ENCODE measurements at places on chromosomes 6 and 20.
A peak's percentile ranks its signal among the peaks of the same experiment; 100 is the strongest.

GRCh38 chr6:128415387-128415786, 105.0 kb downstream of the PTPRK start:
- no peak for DNase-seq

DNA sequence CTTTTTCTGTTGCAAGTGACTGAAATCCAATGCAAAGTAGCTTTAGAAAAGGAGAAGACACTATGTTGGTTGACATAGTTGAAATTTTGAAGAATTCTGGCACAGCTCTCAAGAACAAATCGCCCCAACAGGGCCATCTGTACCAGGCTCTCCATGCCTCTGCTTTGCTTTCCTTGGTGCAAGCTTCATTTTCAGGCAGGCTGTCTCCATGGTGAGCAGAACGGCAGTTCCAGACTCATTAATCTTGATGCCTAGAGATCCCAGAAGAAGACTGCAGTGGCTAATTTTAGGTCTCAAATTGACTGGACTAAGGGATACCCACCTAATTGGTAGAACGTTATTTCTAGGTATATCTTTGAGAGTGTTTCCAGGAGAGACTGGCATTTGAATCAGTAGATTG, 950.7 kb upstream of the FLRT3 start:
- DNase-seq, result no peak

DNA sequence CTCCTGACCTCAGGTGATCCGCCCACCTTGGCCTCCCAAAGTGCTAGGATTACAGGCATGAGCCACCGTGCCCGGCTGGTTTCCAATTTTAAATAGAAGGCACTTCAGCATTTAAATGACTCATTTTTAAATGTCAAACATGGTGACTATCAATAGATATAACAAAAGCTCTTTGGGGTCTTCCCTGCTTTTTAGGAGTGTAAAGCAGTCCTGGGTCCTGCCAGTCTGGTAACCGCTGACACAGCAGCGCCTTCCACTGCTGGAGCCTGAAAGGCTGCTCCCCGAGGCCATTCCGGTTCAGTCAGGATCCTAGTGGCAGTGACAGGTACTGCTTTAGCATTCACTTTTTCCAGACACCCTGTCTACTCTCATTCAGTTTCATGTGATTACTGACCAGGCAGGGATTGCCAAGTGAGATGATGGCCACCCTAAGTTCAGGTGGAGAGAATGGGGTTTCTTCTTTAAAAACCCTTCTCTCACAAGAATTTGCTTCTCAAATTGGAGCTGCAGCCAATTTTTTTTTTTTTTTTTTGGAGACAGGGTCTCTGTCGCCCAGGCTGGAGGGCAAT, 5.1 kb downstream of the DIDO1 start:
- no peak for DNase-seq

DNA sequence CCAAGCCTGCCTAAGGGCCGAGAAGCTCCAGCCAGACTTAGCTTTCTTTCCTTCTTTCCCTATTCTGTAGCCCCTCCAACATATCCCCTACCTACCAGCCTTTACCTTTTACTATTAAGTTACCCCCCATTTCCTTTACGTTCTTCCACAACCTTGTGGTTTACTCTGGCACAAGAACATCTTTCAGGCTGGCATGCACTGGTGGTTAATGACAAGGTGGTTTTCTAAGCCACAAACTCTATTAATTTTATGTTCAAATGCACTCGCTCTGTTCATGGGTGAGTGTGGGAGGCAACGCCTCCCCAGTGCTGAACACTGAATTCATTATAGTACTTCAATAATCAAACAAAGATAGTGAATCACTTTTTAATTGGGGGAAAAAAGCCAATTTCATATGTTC, 64.4 kb downstream of the TRERF1 start:
- DNase-seq, result no peak

DNA sequence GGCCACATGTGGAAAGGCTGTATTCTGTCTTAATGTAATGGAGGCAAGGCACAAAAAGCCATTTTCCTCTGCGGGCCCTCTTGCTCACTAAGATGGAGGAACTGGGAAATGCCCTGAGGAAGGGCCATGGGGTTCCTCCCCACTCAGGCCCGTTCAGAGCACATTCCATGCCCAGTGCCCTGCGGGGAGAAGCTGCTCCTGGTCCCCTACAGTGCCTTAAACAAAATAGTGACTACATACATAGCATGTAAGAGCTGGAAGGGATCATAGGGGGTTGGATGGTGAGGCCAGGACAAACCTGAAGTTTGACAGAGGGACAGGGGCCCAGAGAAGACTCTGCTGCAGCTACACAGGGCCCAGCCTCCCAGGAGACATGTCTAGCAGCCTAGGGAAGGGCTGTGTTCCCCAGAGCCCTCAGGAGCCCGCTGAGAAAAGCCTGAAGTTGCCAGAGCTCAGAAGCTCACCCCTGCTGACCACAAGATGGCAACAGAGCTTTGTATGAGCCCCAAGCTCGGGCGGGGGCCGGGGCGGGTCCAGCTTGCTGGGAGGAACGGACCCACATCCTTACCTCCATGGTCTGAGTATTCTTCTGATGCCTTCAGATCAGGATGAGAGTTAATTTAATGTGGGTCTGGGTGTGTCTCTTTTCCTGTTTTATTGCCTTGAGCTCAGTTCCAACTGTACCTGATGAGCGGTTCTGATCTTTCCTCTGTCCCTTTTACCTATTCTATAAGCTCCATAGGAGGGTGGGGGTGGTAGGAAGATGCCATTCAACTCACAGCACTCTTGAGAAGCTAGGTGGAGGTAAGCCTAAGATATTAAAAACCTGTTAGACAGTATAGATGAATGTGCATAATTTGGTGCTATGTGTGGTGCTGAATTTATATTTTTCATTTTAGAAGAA, 242.9 kb downstream of the CDC5L start:
- DNase-seq, result peak; percentile 43

DNA sequence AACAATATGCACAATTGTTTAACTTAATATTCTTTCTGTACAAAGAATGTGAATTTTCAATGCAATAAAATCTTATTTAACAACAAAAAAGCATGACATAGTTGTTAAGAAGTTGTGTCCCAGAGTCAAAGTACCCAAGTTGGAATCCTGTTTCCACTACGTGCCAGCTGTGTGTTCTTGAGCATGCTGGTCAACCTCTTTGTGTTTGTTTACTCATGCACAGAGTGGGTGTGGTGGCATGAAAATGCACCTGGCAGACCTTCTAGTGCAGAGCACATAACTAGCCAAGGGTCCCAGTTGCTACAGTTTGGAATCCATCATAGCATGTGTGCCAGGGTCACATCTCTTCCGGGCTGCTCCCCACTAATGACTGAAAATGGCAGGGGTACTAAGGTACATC, 24.7 kb upstream of the MOCS1 start:
- no peak for DNase-seq

DNA sequence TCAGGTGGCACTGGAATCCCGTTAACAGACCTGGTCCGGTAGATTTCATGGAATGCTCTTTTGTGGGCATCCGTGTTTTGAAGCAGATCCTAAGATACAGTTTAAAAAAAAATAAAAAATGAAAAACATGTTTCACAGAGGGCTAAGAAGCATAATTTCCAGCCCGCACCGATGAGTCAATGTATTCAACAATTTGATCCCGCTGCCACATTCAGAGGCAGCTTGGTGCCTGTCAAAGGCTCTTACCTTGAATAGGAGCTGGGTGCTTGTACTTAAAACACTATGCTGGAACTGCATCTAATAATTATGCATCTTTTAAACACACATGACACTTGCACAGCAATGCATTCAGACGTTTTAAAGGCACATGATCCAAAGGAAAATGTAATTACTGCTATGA, 164.8 kb downstream of the SYNE1 start:
- DNase-seq, result no peak

- no peak for DNase-seq
Measured at GRCh38 chr6:9704989-9705388, 709.9 kb downstream of the TFAP2A start.

- DNase-seq, result no peak
Measured at GRCh38 chr6:31476515-31477139, 21.3 kb upstream of the MICB start.

DNA sequence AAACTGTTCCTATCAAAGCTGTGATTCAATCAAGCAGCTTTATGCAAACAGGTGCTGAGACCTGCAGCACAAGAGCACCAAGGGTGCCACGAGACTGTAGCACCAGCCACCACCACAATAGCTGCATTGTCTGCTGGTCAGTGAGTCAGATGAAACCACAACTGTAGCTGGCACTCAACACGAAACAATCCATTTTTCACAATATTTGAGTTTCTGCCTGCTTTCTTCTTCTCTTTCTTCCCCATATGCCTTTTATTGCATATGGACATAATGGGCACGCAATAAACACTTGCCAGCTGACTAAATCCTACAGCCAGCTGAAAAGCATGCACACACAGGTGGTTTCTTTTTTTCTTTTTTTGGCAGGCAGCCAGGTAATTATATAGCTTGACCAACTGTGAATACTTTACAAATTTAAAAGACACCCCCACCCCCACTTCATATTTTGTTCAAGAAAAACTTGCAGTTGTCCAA, 16.6 kb downstream of the SLC2A12 start:
- no peak for DNase-seq

DNA sequence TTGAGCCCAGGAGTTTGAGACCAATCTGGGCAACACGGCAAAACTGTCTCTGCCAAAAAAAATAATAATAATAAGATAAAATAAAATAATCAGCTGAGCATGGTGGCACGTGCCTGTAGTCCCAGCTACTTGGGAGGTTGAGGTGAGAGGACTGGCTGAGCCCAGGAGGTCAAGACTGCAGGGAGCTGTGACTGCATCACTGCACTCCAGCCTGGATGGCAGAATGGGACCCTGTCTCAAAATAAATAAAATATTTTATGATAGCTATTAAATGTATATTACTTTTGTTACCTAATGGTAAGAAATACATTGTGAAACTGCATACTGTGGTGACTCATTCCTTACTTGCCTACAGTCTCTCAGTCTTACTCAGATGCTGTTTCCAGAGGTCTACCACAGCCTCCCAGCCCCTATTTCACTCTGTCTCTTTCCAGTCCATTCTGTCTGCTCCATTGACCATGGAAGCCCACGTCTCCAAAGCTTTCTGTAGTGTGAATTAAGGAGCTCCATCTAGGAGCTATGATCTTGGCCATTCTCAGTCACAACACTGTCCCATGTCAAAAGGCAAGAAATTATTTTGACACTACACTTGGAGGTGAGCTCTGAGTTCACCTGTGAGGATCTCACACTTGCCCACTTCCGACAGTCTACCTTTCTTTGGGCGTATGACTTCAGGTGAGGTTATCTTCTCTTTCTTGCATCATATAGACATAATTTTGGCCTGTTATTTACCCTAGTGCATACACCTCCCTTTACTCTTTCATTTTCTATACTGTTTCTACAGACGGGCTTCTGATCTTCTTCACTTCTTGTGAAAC, 22.4 kb upstream of the SNX9 start:
- no peak for DNase-seq

- DNase-seq, result no peak
Measured at GRCh38 chr6:2863901-2864300, 22.2 kb upstream of the SERPINB1 start.

GRCh38 chr6:20691185-20691584, 156.9 kb downstream of the CDKAL1 start:
- no peak for DNase-seq

GRCh38 chr6:142850679-142851423, 94.1 kb downstream of the HIVEP2 start:
- no peak for DNase-seq

GRCh38 chr20:21510414-21511384, 3.2 kb downstream of the NKX2-2 start:
- DNase-seq, result no peak

DNA sequence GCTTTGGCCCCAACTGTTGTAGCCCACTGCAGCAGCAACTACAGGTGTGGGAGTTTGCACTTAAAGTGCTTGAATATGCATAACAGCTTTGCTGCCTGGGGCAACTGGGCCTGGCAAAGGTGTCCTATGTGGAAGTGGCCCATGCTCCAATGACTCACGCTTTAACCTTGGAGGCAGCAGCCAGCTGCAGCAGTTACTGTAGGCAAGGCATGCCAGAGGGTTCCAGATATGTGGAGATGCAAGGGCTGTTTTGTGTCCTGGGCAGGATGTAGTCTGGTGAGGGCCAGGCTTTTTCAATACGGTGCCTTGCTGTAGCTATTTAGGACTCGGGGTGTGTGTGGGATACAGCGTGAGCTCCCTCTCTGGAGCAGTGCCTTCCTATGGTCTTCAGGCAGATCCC, 150.3 kb downstream of the NKAIN2 start:
- no peak for DNase-seq

- DNase-seq, result no peak
Measured at GRCh38 chr6:161792851-161793493, 519.1 kb upstream of the AGPAT4 start.

- DNase-seq, result no peak
Measured at GRCh38 chr6:19142275-19142674, 694.9 kb upstream of the ID4 start.

- no peak for DNase-seq
Measured at GRCh38 chr6:10522929-10523573, 1.9 kb downstream of the GCNT2 start.

- no peak for DNase-seq
Measured at GRCh38 chr6:162999575-163000285, 272.0 kb downstream of the PACRG start.

DNA sequence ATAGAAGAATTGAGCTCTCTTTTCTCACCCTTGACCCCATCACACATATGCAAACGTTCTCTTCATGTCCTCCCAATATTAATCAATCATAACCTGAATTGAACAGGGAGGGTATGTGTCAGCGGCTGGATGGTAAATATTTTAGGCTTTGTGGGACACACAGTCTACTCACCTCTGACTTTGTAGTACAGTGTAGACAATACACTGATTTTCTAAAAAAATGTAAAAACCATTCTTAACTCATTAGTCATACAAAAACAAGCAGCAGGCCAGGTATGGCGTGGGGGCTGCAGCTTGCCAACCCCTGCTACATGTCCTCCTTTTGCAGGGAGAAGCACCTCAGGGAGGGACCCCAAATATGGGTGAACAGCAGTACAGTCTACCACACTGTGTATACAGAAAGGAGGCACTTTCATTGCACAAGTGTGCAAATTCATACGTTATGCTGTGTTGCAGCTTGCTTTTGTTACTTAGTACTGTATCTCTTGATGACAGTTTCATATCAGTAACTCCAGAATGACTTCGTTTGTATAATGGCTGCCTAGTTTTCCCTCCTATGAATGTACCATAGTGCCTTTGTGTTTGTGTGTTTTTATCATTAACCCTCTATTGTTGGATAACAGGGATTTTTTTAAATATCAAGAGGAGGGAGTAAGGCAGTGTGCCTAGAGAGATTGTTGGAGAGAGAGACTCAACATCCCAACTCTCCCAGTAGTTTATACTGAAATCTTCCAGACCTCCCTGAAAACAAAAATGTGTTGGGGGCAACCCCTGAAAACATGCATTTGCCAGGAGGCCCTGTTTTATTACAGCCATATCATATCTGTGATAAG, 214.3 kb downstream of the ZMYND8 start:
- DNase-seq, result no peak

GRCh38 chr6:2007165-2007564, 238.2 kb downstream of the GMDS start:
- DNase-seq, result no peak

DNA sequence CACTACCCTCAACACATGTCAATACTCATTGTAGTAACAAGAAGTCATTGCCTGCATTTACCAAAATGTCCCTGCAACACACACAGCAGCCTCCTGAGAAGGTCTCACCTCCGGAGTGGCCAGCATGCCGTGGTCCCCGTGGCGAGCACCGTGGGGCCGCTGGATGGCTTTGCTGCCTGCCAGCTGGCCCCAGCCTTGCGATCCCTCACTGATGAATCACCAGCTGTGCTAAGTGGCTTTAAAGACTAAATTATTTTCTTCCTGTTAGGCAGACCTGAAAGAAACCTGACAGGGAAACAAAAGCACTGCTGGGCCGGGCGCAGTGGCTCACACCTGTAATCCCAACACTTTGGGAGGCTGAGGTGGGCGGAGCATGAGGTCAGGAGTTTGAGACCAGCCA, 306.7 kb downstream of the CDH4 start:
- DNase-seq, result no peak

- no peak for DNase-seq
Measured at GRCh38 chr20:34124469-34125249, 12.6 kb upstream of the EIF2S2 start.

Measured in T1000 (cell line).